Omental fat pad (tissue), 4 donors: ENCODE measurements at places on chromosomes 7 and 10.

DNA sequence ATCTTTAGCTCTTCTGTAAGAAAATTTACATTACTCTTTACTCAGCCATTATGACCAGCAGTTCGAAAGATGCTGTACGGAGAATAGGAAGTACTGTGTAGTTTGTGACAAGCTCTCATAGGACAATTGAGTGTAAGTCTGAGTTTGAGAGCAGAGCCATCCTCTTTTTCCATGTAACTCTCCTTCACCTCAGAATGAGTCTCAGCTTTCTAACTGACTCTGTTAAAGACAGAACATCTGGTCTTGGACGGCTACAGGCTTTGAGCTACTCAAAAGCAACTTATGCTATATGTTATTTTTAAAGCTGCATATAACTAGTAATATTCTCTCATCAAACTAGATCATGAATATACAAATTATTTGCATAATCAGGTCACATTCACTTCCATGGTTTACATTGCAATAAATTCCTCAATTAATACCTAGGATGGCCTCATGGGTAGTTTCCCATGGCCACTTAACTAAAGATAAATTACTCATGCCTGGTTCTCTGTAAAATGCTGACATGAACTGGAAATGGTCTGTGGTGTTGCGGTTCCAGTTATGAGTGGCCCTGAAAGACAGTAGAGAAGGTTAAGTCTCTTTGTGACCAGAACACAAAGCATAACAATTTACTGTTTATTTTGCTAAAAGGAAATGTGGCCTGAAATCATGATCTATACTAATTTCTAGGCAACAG lies 358.7 kb downstream of the PHF14 start:
- DNase-seq = no peak

- no peak for DNase-seq
These were observed 119.8 kb downstream of the ITGB8 start for GRCh38 chr7:20450536-20450935.

- no peak for DNase-seq
These were observed 105.7 kb downstream of the SNX10 start for GRCh38 chr7:26397332-26397731.

- DNase-seq = no peak
These were observed 47.2 kb downstream of the ANKIB1 start for GRCh38 chr7:92292981-92293380.

DNA sequence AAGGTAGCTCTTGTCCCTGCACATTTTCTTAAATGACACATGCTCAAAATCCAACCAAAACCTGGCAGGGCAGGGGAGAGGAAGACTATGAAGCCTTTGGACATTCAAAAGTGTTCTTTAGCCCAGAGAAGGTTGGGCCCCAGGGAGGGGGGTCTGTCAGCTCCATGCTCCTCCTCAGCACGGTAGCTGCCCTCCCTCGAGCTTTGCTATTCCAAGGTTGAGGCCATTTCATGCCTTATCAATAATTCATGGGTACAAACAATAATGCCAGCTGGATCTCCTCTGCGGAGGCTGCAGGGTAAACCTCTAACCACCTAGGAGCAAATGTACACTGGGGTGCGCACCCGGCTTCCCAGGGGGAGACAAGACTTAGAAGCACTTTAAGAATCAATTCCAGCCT lies 61.5 kb downstream of the SLIT1 start:
- no peak for DNase-seq

DNA sequence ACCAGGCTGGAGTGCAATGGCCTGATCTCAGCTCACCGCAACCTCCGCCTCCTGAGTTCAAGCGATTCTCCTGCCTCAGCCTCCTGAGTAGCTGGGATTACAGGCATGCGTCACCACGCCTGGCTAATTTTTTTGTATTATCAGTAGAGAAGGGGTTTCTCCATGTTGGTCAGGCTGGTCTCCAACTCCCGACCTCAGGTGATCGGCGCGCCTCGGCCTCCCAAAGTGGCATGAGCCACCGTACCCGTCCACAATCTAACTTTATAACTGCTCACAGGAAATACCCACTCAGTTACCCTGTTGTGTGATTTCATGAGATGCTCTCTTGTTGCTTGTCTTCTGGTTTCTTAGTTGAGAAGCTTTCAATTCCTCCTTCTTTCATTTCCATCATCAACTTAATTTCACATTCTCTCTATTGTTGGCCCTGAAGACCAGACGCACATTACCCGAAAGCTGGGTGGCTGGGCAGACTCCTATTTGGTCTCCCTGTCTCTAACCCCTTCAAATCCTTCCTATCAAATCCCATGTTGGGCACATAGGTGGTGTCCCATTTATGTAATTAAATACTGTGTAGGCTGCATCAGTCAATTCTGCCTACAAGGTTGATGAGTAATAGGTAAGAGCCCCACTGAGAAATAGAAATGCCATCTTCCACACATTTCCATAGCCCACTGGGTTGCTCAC lies 1.1 kb upstream of the GSTO2 start:
- no peak for DNase-seq

DNA sequence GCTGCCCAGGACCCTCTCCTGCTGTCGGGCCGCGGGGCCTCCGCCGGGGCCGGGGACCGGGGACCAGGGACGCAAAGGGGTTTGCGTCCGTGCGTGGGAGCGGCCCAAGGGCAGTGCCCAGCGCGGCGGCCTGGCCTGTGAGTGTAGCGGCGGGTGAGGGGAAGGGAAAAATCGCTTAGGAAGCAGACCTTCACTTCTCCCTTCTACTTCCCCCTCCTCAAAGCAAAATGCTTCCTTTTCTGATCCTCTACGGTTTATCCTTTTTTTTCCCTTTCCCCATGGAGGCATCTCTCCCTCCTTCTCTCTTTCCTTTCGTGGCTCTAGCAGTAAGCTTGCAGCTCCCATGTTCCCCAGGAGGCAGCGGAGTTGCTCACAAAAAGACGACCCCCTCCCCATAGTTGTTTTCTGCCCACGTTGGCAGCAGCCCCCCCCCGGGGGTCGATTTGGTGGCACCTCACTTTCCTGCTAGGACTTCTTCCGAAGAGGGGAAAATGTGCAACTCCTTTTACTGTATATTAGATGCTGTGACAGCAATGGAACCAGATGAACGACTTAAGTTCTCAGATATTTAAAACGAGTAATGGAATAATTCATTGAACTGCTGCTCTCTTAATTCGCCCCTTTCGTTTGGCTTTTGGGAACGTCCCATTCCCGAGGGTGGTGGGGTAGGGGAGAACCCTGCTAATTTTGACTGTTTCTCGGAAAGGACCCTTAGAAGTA lies 724 bp downstream of the CAPZA2 start:
- no peak for DNase-seq

DNA sequence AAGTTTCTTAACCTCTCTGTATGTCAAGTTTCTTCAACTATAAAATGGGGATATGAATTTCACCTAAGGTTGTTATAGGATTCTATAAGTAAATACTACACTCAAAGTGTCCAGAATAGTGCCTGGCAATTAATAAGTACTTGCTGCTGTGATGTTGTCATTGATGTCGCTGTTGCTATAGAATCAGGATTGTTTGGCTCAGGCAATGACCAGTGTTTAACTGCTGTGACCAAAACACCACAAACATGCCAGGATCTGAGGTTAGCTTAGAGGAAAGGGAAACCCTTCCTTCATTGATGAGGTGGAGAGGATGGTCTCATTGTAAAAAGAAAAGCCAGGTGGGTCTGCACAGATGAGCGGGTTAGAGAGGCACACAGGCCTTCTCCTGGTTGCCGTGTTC lies 223.1 kb upstream of the INHBA start:
- no peak for DNase-seq

GRCh38 chr7:131052285-131052904 lies 275.3 kb upstream of the MKLN1 start:
- DNase-seq = no peak

DNA sequence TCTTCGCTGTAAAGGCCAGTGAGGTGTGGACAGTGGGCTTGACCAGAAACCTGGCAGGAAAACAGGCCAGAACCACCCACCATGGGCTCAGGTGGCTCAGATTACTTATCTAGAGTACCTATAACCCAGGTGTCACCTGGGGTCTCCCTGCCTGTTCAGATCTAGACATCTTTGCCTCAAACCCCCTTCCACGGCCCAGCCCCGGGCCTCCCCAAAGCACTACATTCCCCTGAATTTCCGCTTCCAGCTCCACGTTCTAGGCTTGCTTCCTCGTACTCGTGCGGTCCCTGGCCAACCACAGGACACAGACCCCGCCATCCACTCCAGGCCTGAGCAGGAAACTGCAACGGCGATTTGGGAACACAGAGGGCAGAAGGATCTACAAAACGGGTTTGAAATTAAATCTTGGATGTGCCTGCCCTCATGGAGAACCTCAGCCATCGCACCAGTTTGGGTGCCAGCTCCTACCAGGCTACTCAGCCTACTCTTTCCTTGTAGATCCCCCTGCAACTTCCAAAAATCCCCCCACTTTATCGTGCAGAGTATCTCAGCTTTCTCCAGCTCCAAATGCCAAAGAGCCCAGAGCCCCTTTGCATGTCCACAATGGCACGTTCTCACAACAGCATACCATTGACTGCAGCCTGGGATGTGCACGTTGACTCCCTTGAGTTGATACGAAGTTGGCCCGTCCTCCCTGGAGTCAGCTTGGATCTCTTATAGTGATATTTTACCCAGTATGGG lies 62.7 kb upstream of the CACUL1 start:
- no peak for DNase-seq

GRCh38 chr10:57353403-57354003 lies 914.2 kb downstream of the IPMK start:
- no peak for DNase-seq

GRCh38 chr10:78865931-78866717 lies 202.6 kb upstream of the ZMIZ1 start:
- DNase-seq = no peak

DNA sequence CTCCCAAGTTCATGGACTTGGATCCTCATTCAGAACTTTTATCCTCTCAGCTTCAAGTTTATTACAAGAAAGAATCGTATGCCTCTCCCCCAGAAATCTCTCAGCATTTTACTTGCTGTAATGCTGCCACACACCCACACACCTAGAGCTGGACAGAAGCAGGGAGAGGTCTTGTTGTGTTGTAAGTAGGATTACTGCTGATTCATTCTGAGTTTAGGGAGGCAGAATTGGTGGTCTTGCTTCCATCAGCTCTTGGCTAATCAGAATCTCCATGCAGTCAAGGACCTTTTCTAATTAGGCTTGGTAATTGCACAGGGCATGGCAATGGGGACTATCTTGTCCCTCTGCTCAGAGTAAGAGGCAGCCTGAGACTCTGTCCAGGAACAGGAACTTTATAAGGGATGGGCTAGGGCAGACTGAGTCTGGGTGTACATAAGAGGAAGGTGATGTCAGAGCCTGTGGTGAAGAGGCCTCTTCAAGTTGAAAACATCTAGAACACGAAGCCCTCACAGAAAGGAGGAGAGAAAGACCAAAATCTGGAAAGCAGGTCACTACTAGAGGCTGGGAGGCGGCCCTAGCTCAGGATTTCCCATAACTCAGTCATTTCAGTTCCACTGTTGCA lies 7.0 kb upstream of the PTPRE start:
- no peak for DNase-seq

- no peak for DNase-seq
These were observed 257.0 kb upstream of the MINDY3 start for GRCh38 chr10:16117305-16117695.

- DNase-seq = no peak
These were observed 21.8 kb downstream of the MRPS24 start for GRCh38 chr7:43847496-43847895.

GRCh38 chr10:16381083-16381482 lies 55.7 kb upstream of the PTER start:
- DNase-seq = no peak

DNA sequence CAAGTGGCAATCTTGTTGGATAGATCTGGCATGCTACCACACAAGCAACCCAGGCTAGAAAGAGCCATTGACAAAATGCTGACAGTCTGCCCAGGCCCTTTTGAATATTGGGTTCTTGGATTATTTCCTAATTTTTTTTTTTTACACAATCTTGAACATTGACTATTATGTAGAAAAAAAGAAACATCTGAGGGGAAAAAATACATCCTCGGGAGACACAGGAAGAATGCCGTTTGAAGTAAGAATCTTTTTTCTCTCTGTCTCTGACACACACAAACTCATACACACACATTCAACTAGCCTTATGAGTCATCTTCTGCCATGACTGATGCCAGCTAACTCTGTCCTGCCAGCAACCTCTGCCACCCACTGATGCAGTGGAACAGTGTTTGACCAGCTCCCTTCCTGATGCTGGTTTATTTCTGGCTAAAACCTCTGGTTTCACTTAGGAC lies 47.2 kb downstream of the SORBS1 start:
- DNase-seq = no peak

DNA sequence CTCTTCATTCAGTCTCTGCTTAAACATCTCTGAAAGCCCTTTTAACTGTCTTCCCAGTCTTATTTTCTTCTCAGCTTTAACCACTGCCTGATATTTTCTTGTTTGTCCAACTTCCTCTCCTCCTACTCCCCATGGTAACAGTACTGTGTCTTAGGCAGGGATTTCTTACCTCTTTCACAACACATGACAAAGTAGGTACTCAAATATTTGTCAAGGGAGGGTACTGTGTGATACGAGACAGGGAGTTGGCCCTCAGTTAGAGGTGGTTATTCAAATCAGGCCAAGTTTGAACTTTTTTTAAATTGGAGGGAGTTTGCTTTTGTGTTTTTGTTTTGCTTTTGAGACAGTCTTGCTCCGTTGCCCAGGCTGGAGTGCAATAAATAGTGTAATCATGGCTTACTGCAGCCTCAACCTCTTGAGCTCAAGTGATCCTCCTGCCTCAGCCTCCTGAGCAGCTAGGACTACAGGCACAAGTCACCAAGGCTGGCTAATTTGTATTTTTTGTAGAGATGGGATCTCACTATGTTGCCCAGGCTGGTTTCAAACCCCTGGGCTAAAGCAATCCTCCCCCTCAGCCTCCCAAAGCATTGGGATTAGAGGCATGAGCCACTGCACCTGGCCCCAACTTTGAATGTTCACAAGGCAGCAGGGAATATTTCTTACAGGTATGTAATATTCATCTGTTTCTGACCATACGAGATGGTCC lies 2.5 kb upstream of the KPNA7 start:
- no peak for DNase-seq

DNA sequence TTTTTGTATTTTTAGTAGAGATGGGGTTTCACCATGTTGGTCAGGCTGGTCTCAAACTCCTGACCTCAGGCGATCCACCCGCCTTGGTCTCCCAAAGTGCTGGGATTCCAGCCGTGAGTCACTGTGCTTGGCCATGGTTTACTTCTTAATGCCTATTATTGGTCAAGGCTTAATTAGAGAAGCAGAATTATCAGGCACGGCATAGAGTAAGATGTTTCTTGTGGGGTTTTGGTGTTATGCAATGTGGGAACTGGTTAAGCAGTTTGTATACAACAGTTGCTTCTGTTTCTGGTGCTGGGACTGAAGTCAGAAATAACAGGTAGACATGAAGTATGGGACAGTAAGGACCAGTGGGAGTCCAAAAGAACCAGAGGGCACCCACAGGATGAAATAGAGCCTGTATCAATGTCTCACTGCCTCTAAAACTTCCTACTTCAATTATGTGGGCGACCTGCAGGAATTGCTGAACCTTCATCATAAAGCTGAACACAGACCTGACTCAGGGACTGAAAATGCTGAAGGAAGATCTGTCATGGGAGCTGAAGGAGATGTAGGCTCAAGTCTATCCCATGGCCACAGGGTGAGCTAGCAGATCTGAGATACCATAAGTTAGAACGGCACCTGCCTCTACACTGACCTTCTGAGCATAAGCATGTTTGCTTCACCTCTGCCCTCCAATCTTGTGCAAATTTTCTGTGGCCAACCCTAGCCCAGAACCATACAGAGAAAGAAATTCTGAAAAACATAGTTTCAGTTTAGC lies 38.3 kb upstream of the VCL start:
- no peak for DNase-seq
